ENCODE measurements at places on chromosomes 2 and 18.

DNA sequence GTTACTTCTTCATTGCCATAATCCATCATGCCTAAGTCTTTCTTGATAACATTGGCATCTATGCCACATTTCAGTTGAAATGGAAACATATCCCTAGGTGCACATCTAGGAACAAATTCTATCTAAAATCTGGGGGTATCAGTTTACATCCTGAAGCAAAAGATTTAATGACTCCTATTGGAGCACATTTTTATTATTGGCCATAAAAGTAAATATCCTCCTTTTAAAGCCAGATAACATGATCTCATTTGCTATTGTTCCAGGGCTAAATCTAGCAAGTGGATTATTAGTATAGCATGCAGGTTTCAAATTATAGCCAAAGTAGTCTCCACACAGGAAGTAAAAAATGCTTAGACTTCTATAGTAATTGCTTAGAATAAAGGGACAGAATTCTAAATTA is 193.2 kb downstream of the CDH2 start:
- H3K27ac ChIP-seq: peak overlapping the region; percentile 63
- no peaks in the 10 kb centered on the region for H3K27me3 ChIP-seq
- no peak overlapping the region for H3K4me3 ChIP-seq

- no peaks in the 10 kb centered on the region for H3K4me1 ChIP-seq
- no peaks in the 10 kb centered on the region for H3K36me3 ChIP-seq
- no peak overlapping the region for H3K27ac ChIP-seq
Measured at GRCh38 chr2:142308744-142309143, 177.9 kb upstream of the LRP1B start.

DNA sequence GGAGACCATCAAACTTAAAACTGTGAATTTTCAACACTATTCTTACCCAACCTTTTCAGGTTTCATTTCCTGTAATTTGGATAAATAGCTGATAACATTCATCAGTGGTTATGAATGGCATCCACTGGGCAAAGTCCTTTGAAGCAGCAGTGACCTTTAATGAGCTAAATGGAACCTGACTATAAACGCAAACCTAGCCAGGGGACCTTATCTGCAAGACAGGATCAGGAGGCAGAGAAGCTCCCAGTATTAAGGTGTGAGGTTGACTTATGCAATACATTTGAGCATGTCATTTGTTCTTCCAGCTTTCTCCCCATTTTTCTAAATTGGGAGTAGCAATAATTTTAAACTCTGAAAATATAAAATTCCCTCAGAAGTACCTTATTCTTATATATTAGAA is 38.4 kb downstream of the CREG2 start:
- no peaks in the 10 kb centered on the region for H3K36me3 ChIP-seq
- DNase-seq: no peak

GRCh38 chr2:187310701-187311100 is 137.4 kb downstream of the CALCRL start:
- no peaks in the 10 kb centered on the region for H3K36me3 ChIP-seq
- H3K27me3 ChIP-seq: no peaks in the 10 kb centered on the region
- DNase-seq: no peak

DNA sequence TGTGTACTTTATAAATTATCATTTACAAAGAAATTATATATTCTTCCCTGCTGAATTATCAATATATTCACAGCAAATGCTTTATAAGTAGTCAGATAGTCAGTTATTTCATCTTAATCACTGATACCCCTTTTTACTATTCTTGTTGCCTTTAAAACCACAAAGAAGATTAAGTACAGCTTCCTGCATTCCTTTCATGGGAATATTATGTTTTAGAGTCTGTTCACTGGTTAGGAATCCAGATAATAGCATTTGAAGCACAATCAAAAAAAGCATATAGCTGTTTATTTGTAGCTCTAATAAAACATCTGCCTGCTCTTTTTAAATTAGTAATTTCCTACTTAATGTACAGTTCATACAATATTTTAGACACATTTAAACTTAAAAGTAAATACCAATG is 508.9 kb downstream of the FBXO15 start:
- H3K4me3 ChIP-seq: no peak overlapping the region
- peaks cover 51% of the 10 kb centered on the region for H3K4me1 ChIP-seq
- H3K36me3 ChIP-seq: no peaks in the 10 kb centered on the region
- DNase-seq: peak; percentile 38

- no peak overlapping the region for H3K27ac ChIP-seq
- peak; percentile 60 for DNase-seq
- no peaks in the 10 kb centered on the region for H3K36me3 ChIP-seq
- H3K4me1 ChIP-seq: no peaks in the 10 kb centered on the region
- H3K4me3 ChIP-seq: no peak overlapping the region
- H3K27me3 ChIP-seq: no peaks in the 10 kb centered on the region
Measured at GRCh38 chr2:224127871-224128501, 88.9 kb upstream of the SERPINE2 start.
